Fibroblast of lung (primary cell): ENCODE measurements at places on chromosomes 7 and 10. TPM values are rescaled to one million over a fixed set of nuclear protein-coding genes. Genes with fewer than 3 reads are reported as not detected.

Gene MYPN
- under 0.01 and 1.2 TPM in 2 replicates for total RNA-seq

Gene CYP2W1
- not detected in 2 replicates for total RNA-seq

Gene SPAM1
- total RNA-seq, result not detected in 2 replicates

Gene UBN2
- total RNA-seq, result 4.1 and 5.9 TPM in 2 replicates

Gene NPVF
- not detected in 2 replicates for total RNA-seq

Gene ADRB1
- not detected in 2 replicates for total RNA-seq

Gene TLL2
- 0.17 and 0.26 TPM in 2 replicates for total RNA-seq

Gene HECW1
- total RNA-seq, result 0.77 and 6.1 TPM in 2 replicates

Gene CALML3
- total RNA-seq, result not detected in 2 replicates

Gene LAMB1
- 440 and 516 TPM in 2 replicates for total RNA-seq

Gene JCAD
- total RNA-seq, result 25.9 and 27.1 TPM in 2 replicates

Gene ZFYVE27
- 16.9 and 22.1 TPM in 2 replicates for total RNA-seq

Gene ANKRD26
- 11.0 and 11.7 TPM in 2 replicates for total RNA-seq

Gene COL26A1
- total RNA-seq, result not detected in 2 replicates

Gene HEPACAM2
- under 0.01 TPM in 2 replicates for total RNA-seq

Gene GRM8
- total RNA-seq, result not detected in 2 replicates

Gene MMD2
- total RNA-seq, result not detected in 2 replicates

Gene NKX1-2
- not detected in 2 replicates for total RNA-seq

Gene PIP
- total RNA-seq, result not detected in 2 replicates

Gene PAX4
- not detected in 2 replicates for total RNA-seq

Gene CELF2
- total RNA-seq, result 18.5 and 25.1 TPM in 2 replicates

Gene NEUROG3
- not detected in 2 replicates for total RNA-seq

Gene FAM25C
- total RNA-seq, result not detected in 2 replicates

Gene FAM170B
- total RNA-seq, result not detected in 2 replicates

Gene OR13A1
- total RNA-seq, result not detected in 2 replicates

Gene STAG3
- 0.50 and 0.77 TPM in 2 replicates for total RNA-seq

Gene BICC1
- 62.7 and 64.7 TPM in 2 replicates for total RNA-seq

Gene RPP30
- total RNA-seq, result 32.2 and 38.3 TPM in 2 replicates

Gene KNDC1
- 0.26 and 0.50 TPM in 2 replicates for total RNA-seq

Gene NFE2L3
- 5.4 and 9.1 TPM in 2 replicates for total RNA-seq

Gene EPDR1
- 43.4 and 59.6 TPM in 2 replicates for total RNA-seq

Gene OR2A1
- under 0.01 and 0.17 TPM in 2 replicates for total RNA-seq

Gene HIP1
- total RNA-seq, result 15.2 and 27.2 TPM in 2 replicates

Gene EGR2
- total RNA-seq, result 0.33 and 2.1 TPM in 2 replicates

Gene CALHM3
- not detected in 2 replicates for total RNA-seq

Gene NANOS1
- total RNA-seq, result 1.0 and 1.2 TPM in 2 replicates

Gene DIP2C
- total RNA-seq, result 12.6 and 18.3 TPM in 2 replicates

Gene SLC13A1
- total RNA-seq, result not detected in 2 replicates

Gene PRF1
- total RNA-seq, result not detected in 2 replicates

Gene CYP3A5
- 8.2 and 12.4 TPM in 2 replicates for total RNA-seq

Gene PDZD7
- 1.3 TPM in 2 replicates for total RNA-seq

Gene RHBDD2
- 10.8 and 16.7 TPM in 2 replicates for total RNA-seq

Gene ADARB2
- total RNA-seq, result not detected in 2 replicates

Gene TRIL
- total RNA-seq, result 0.17 and 0.77 TPM in 2 replicates

Gene ABCB4
- total RNA-seq, result 0.26 and 0.66 TPM in 2 replicates

Gene CCL24
- total RNA-seq, result not detected in 2 replicates

Gene AKR1C4
- total RNA-seq, result not detected in 2 replicates

Gene CLDN15
- 2.6 and 3.1 TPM in 2 replicates for total RNA-seq

Gene ANKRD61
- total RNA-seq, result 0.17 and 0.26 TPM in 2 replicates

Gene CDC14C
- total RNA-seq, result under 0.01 and 0.17 TPM in 2 replicates

Gene EBLN1
- total RNA-seq, result not detected in 2 replicates

Gene TDRD1
- 0.26 TPM in 1 of 2 replicates, not detected in the other for total RNA-seq

Gene PI4K2A
- 16.4 and 26.6 TPM in 2 replicates for total RNA-seq

Gene TMEM229A
- not detected in 2 replicates for total RNA-seq

Gene CD36
- total RNA-seq, result 41.0 and 93.5 TPM in 2 replicates

Gene GATA3
- total RNA-seq, result not detected in 2 replicates
